Endothelial cell (in vitro differentiated cells): ENCODE measurements at places on chromosomes 7 and 10.

DNA sequence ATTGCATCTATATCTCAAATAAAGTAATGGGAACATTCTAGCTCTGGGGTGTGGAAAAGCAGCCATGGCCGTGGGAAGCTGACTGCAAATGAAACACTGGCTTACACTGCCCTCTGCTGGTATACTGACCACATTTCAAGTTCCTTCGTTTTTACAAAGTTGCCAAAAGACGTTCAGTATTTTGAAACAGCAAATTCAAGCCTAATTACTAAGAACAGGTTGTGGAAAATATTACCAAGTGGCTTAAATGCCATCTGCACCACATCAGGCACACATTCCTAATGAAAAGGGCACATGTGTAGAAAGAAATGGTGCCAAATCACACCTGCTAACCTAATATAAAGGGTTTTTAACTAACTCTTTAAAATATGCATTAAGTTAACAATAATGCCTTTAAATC, 83.9 kb downstream of the JAZF1 start:
- DNase-seq: peak; percentile 58

GRCh38 chr10:83617692-83618545, 521.4 kb upstream of the GHITM start:
- no peak for DNase-seq

GRCh38 chr7:143388491-143389101, 7.5 kb downstream of the ZYX start:
- DNase-seq: no peak

- DNase-seq: peak; percentile 14
These were observed 103.2 kb downstream of the NRG3 start for GRCh38 chr10:81978238-81978637.

- no peak for DNase-seq
These were observed 1.2 kb downstream of the MICALL2 start for GRCh38 chr7:1457949-1458682.

DNA sequence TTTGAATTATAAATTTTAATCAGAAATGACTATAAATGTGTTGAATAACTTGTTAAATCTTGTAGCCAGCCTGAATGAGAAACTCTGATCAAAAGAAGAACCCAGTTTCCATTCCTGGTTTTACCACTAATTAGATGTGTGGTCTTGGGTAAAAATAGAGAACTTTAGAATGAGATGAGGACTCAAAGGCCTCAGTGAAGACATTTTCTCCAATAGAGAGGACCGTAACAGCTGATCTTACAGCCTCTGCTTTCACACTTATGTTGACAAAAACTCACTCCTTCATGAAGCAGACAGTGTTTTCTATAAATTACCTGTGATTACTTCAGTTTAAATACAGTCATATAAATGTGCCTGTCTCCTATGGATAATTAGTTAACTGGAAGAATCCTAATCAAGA, 200.1 kb upstream of the MEOX2 start:
- no peak for DNase-seq

- DNase-seq: no peak
These were observed 205.8 kb upstream of the GRB10 start for GRCh38 chr7:50988465-50988864.

DNA sequence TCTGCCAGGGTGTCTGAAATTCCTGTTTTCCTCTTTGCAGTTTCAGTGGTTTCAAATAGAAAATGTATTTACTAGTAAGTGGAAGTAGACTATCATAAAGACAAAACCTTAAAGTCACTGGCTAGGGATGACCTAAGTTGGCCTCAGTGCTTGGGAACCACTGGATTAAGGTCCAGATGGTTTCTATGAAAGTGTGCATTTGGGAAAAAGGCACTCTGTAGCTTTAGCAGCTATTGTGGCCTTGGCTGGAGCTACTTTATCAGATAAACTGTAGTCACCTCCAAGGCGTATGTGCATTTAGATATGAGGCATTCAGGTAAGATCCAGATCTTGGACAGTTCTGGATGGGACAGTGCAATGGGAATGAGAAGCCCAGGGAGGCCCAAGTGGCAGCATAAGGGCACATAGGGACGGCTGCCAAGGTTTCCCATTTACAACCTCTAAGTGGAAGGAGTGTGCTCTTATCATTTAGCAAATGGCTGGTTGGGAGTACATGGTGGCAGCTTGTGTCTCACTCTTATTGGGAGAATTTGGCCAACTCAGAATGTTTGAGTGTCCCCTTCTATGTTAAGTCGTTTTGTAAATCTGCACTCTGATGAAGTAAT, 185.6 kb downstream of the LRMDA start:
- no peak for DNase-seq

GRCh38 chr7:103573479-103574058, 127.6 kb upstream of the SLC26A5 start:
- no peak for DNase-seq

DNA sequence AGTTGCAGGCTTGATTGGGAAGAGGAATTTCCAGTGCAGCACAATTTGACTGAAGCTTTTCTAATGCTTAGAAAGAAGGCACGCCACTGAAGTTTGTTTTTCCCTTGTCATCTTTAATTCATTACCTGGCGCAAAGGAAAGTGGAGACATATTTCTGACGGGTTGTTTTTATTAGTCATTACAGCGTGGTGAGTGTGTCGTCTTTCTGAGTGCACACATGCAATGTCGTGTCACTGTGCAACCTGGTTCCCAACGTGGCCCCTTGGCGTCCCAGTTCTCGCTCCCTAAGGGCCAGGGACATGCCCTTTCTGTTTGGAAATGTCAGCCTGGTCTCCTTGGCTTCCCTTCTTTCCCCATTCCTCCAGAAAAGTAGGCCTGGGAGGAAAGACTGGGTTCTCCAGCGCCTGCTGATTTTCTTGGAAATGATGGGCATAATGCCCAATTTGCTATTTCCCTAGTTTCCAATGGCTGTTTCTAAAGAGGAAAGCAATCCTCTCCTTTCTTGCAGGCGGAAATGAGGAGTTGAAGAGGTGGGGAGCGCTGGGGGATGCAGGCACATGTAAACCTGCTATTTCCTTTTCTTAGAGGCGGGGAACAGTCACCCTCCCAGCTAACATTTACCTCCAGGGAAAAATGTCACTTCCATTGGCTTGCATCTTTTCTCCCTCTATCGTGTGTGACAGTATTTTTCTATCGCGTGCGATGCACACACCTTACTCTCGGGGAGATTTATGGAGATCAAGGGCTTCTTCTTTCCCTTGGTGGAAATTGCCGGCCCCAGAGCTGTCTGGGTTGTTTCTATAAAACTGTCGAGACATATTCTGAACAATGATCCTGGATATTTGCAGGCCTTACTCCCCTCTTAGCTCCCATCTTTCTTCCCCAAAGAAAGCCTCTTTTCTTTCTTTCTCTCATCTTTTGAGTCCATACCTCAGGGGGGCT, 249.8 kb downstream of the ARHGAP12 start:
- DNase-seq: no peak
